ENCODE measurements at places on chromosomes 3 and 15.

DNA sequence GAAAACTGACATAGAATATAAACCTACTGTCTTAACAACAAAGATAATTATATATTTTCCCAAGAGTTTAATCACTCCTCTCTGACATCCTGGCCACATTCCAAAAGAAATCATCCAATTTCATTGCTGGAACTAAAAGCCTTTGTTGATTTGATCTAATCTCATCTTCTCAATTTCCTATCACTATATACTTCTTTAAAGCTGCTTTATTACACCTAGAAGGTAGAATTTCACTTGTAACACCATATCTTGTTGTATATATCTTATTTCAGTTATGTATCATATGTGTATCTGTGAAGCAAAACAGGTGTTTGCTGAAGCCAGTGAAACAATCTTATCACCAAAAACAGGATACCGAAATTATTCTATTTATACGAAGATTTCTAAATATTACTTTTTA is 740.2 kb downstream of the ROBO1 start:
- DNase-seq: no peak

DNA sequence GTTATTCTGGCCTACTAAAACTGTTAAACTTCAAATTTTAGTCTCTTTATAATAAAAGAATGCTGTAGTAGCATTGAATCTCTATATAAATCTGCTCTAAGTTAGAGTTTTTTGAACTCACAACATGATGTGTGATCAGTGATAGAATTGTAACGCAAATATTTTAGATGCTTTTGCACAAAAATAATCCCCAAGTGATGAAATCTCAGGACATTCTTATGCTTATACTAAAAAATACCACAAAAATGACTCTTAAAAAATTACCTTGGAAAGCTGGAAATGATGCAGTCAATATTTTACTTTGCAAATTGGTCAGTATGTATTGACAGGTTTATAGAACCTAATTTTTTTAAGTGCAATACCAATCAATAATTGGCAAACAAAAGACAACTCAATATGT is 375.3 kb downstream of the TBC1D5 start:
- no peak for DNase-seq

DNA sequence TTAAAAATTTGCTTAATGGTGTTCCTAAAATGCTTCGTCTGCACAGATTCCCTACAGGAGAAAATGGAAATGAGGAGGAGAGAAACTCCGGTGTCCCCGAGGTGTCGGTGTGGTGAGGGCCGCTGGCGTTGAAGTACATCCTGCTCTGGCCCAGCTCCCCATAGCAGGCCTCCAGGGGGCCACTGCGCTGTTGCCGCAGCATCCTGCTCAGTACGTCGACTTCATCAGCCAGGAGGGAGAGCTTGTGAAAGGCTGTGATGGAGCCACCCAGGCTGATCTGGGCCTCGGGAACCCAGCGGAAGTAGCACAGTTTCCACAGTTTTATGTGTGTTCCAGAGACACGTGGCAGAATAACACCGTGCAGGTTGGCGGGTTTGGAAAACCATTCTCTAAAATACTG is 37.8 kb downstream of the FAN1 start:
- DNase-seq: no peak

GRCh38 chr15:29055876-29056275 is 170.1 kb downstream of the APBA2 start:
- no peak for DNase-seq

- DNase-seq: no peak
Observed at GRCh38 chr3:107928084-107928445, 162.8 kb downstream of the CD47 start.

DNA sequence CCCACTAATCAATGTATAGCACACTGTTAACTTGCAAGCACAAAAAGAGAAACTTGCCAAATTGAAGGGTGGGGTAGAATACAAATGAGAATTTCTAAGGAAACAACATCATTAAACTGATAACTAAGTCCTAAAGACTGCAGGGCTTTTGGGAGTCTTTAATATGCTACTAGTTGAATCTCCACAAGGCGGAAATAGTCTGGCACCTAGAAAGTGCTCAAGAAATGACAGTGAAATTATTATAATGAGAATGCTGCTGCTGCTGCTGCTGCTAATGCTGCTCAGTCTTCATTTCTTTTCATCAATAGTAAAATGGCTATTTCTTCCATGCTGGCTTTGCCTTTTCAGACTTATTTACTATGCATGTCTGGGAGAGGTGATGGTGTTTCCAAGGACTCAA is 91.8 kb downstream of the BTD start:
- no peak for DNase-seq

- peak; percentile 63 for DNase-seq
Observed at GRCh38 chr3:38117748-38118420, 19.0 kb downstream of the ACAA1 start.

GRCh38 chr3:156899951-156900350 is 73.8 kb downstream of the LEKR1 start:
- no peak for DNase-seq

GRCh38 chr15:83571820-83572707 is 81.9 kb upstream of the ADAMTSL3 start:
- no peak for DNase-seq

DNA sequence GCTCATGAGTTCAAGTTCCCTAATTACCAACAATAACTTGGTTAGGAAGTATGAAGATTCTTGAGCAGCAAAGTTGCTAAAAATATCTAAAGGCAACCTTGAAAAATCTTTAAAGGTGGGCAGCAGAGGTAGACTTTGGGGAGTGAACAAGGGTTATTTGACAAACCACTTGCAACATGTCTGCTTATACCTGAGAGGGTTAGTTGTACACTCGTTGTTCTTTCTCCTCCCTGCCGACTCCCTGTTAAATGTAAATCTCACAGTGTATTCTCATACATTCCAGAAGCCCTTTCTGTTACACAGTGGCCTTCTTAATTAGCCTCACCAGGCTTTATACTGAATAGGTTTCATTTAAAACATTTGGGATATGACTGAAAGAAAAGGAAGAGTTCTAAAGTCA is 121.7 kb downstream of the ARNT2 start:
- DNase-seq: no peak

GRCh38 chr3:179463319-179463718 is 12.0 kb upstream of the GNB4 start:
- no peak for DNase-seq

DNA sequence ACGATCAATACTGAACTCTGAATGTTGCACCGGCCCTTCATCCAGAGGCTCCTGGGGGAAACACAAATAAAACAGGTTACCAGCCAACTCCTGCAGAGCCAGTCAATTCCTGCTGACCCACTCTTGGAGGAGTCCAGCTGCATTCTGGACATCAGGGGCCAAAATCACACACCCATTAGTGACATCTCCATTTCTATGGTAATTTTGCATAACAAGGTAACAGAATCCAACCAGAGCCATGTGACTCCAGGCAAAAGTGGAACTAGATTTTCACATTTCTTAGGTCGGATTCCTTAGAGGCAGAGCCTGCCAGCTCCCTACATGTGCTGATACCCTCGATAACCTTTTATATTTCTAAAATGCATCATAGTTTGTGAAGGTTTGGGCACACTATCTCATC is 119.2 kb upstream of the CTNNB1 start:
- DNase-seq: no peak

DNA sequence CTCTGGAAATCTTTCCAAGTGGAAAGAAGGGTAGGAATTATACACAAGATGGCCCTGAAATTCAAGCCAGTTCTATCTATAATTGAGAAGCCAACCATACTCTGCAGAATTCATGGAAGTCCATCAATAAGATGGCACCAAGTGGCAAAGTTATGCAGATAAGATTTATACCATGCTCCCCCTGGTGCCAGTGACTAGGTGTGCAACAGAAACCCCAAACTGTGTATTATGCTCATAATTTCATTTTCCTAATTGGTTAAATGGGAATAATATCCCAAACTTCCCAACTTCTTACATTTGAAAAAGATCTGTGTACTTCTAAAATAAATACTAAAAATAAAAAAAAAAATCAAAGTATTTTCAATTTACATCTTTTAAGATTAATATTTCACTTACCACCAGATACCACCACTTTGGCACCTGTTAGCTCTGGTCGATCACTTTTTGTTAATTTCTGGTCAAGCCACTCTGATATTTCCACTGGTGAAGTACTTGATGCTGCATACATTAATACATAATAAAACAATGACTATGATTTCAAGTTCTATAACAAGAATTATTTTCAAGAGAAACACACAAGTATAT is 25.9 kb downstream of the ETFA start:
- DNase-seq: no peak

GRCh38 chr3:169695031-169695430 is 31.5 kb upstream of the MECOM start:
- no peak for DNase-seq

DNA sequence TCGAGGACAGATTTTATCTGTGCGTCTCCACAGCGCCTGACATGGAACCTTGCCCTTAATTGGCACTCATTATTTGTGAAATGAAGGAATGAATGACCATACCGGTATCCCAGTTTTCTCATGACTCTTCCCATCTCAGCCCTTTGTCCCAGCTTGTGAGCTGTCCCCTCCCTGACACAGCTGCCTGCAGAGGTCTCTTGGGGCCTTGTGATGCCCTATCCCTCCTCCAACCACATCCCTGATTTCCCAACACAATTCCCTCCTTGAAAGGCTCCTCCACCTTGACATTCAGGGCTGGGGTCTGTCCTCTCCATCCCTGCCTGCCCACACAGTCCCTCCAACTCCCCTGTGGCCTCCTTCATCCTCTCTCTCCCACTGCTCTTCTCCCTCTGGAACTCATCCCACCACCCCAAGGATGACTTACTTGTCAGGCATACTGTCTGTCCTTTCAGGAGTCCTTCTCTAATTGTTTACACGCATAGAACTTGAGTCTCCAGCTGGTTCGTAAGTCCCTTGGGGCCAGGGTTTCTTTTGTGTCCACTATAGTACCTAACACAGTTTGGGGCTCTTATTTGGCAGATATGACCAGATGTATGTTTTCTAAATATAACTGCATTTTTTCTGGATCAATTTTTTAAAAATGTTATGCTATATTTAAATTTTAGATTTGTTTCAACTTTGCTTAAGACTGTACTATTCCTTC is 35.6 kb upstream of the FILIP1L start:
- no peak for DNase-seq

DNA sequence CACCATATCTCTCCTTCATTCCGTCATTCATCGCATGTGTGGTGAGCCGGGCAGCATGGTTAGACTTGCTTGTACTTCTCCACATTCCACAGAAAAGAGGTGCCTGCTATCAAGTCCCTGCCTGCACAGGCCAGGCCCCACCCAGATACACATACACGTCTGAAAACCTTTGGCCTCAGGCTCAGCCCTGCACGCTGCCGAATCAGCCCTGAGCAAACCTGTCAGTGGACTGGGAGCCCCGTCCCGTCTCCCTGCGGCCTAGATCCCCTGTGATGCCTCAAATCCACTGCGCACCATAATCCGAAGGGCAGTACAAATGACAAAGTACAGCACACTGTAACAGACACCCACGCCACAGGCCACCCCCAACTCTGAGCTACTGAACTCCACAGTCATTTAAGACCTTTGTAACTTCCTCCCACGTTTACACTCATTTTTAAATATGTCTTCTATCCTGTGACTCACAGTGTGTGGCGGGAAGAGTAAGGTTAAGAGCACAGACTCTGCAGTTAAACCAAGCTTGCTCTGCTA is 67.1 kb downstream of the MB21D2 start:
- peak; percentile 47 for DNase-seq

- no peak for DNase-seq
Observed at GRCh38 chr3:122394173-122394572, 10.2 kb downstream of the FAM162A start.

DNA sequence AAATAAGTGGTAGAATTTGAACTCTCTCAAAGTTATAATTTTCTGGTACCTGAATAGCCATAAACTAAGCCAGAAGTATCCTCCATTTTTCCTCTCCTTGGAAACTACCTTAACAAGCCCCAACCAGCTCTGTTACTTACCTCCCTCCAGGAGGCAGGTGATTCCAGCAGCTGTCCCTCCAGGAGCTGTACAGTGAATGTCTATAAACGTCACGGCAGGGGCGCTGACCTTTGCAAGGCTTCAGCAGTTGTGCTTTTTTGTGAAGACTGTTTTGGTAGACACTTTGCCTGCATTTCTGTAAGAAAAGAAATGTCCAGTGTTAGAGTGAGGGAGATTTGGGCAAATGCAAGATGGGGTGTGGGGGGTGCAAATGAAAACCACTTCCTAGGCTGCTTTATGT is 67.2 kb downstream of the LEO1 start:
- DNase-seq: no peak

DNA sequence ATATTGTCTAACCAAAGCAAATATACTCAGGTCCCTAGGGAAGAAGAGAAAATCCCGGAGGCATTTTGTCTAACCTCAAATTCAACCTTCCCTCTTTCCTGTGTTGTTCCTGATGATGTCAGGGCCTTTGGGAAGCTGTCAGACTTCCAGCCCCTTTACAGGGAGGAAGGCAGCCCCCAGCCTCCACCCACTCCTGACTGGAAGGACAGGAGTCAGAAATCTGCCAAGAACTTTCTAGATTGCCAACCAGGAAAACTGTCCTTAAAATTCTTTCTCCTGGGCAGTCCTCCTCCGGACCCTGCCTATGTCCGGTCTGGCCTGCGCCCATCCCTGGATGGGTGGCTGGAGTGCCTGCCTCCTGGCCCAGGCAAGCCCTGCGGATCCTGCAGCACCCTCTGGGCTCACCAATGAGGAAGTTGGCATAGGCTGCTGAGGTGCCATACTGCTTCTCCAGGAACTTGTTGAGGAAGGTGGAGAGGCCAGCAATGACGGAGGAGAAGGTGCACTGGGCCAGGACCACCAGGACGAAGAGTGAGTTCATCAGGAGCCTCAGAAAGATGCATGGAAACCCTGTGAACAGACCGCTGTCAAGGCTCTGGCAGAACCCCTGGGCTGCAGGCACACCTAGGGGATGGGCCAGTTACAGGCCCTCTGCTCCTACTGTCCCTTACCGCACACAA is 52.6 kb upstream of the RAB6B start:
- DNase-seq: no peak

GRCh38 chr15:52559575-52559974 is 9.3 kb downstream of the ARPP19 start:
- peak; percentile 27 for DNase-seq

GRCh38 chr3:69181592-69182211 is 59.3 kb upstream of the LMOD3 start:
- no peak for DNase-seq
